Activated naive CD4-positive, alpha-beta T cell treated with Interleukin-2 at 50 U/mL for 16 hours (primary cell): ENCODE measurements at places on chromosomes 11 and 22.

GRCh38 chr11:83836065-83836464, 549.9 kb upstream of the CCDC90B start:
- no peak for DNase-seq

GRCh38 chr11:12560362-12560761, 113.9 kb upstream of the TEAD1 start:
- DNase-seq = no peak

- no peak for DNase-seq
Measured at GRCh38 chr11:116543911-116544475, 228.8 kb downstream of the BUD13 start.

DNA sequence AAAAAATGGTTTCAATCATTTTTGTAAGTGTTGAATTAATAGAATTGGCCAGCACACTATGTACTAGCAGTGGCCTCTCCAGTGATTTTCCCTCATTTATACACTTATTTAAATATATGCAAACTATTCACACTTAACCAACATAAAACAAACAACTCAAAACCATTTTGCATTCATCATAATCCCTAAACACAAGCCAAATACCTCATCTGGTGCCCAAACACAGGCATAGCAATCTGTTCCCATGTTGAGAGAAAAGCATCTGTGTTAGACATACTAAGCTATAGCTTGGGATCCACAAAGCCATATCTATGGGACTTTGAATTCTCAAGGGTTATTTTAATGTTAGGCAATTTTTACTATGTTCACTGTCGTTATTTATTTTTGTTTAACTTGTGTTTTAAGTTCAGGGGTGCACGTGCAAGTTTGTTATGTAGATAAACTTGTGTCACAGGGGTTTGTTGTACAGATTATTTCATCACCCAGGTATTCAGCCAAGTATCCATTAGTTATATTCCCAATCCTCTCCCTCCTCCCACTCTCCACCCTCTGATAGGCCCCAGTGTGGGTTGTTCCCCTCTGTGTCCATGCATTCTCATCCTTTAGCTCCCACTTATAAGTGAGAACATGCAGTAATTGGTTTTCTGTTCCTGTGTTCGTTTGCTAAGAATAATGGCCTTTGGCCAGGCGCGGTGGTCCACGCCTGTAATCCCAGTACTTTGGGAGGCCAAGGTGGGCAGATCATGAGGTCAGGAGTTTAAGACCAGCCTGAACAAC, 31.0 kb upstream of the RCN1 start:
- DNase-seq = no peak

GRCh38 chr11:33989461-33989860, 62.1 kb upstream of the CAPRIN1 start:
- DNase-seq = no peak

DNA sequence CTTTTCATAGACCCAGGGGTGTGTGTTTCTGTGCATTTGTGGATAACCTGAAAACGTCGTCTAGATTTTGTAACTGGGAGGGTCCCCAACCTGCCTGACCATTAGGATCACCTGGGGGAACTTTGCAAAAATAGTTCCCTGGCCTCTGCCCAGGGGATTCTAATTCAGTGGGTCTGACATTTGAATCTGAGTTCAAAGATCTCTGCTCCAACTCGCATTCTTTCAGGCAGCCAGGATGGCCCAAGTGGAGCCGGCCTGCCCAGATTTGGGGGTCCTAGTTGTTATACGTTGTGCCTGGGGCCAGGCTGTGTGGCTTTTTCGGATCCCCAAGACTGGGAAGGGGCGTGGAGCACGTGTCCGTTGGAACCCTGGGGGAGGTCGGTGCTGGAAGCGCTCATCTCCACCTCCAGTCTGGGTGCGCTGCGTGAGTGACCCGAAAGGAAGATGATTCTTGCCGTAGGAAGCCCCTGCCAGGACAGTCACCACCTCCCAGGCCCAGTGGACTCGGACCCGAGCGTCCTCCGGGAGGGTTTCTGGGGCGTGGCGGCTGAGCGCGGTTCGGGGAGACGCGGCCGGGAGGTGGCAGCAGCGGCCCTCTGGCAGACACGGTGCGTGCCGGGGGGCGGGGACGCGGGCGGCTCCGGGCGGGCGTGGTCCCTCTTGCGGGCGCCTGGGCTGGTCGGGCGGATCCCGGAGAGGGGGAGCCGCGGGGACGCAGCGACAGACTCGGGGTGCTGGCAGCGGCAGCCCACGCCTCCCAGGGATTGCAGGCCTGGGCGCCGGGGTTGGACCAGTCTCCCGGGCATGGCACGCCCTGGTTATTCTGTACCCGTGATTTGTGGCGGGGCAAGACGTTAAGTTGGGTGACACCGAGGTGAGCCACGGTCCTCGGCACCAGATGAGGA, 29.2 kb upstream of the PLET1 start:
- DNase-seq = peak; percentile 88

- DNase-seq = no peak
Measured at GRCh38 chr11:2537896-2538724, 93.3 kb downstream of the KCNQ1 start.

GRCh38 chr11:102654761-102655160, 29.6 kb upstream of the MMP20 start:
- no peak for DNase-seq

- DNase-seq = no peak
Measured at GRCh38 chr11:65309006-65309405, 5.7 kb upstream of the CDC42EP2 start.

DNA sequence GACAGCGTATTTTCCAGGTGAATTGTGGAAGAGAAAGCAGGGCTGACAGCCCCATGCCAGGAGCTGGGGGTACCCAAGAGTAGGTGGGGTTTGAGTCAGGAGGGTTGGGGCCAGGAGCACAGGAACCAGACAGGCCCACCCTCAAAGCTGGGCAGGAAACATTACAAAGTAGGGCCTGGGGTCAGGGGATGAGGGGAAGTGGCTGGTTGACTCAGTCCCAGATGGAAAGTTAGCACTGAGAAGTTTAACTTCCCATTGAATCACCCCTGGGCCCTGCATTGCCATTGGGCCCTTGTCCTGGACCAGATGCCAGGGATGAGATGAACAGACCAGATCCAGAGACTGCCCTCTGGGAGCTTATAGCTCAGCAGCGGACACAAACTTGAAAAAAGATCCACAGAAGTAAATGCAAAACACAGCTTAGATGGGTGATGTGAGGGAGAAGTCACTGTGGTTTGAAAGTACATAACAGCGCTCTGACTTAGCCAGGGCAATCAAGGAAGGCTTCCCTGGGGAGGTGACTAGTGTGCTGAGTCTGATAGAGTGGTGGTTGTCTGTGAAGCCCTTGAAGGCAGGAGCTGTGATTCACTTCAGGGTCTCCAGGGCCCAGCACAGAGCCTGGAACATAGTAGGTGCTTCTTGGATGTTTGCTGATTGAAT, 2.2 kb downstream of the MAFF start:
- no peak for DNase-seq

DNA sequence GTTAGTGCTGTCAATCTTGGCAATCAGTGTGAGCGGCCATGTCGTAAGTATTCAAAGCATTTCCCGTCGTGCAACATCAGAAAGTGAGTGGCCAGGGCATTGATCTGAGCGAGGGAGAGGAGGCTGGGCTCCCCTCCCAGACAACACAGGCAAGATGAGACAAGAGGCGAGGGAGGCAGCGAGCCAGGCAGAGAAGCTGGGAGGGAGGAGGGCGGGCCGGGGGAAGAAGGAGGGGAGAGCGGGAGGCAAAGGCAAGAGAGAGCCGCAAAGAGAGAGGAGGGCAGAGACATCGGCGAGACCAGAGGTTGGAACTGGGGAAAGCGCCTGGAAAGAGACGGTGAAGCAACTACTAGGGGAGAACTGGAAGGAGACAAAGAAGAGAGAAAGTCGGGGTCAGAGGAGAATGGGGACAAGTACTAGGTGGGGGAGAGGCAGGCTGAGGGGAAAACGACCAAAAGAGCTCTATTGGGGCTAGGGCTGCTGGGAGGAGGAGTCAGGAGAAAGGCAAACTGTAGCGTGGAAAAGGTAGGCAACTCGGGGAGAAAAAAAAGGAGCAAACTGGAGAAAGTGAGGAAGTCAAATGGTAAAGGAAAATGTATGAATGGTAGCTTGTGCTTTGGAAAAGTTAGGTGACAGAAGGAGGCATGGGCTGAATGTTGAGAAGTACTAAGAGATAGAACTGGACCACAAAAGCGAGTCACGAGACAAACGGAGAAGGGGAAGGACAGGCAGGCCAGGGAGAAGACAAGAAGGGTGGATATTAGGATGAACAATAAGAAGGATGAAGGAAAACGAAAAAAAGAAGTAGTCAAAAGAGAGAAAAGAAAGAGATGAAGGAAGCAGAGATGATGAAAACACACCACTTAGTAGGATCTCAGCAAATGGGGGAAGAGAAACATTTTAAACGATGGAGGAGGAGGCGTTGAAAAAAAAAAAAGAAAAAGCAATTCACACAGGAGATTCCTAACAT, 130.5 kb upstream of the C11orf58 start:
- DNase-seq = no peak

- DNase-seq = no peak
Measured at GRCh38 chr11:48011102-48011797, 30.9 kb downstream of the PTPRJ start.

DNA sequence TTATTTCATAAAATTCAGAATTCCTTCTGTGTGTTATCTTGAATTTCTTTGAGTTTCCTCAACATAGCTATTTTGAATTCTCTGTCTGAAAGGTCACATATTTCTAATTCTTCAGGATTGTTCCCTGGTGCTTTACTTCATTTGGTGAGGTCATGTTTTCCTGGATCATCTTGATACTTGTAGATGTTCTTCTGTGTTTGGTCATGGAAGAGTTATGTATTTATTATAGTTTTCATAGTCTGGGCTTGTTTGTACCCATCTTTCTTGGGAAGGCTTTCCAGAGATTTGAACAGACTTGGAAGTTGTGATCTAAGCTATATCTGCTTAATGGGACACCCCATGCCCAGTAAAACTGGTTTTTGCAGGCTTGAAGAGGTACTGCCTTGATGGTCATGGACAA, 149.6 kb downstream of the METTL15 start:
- DNase-seq = no peak

DNA sequence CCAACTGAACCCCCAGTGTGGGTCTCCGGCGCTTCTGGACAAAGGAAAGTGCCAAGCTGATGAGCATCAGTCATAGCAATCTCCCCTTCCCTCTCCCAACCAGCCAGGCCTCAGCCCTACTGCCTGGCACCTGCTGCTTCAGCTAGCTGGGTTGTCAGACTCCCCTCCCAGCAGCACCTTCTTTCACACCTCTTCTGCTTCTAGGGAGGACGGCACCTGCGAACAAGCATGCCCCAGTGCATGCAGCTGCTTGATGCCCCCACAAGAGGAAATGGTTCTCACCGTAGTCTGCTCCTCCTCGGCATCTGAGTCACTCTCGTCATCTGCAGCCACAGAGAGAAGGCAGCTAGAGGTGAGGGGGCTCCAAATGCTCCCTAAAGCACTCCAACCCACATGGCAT, 25.4 kb downstream of the THOC5 start:
- no peak for DNase-seq

GRCh38 chr22:50063589-50064393, 5.7 kb upstream of the TTLL8 start:
- DNase-seq = no peak

GRCh38 chr22:36154423-36154945, 6.1 kb downstream of the APOL3 start:
- no peak for DNase-seq

- no peak for DNase-seq
Measured at GRCh38 chr22:23106906-23107367, 34.9 kb downstream of the RSPH14 start.

- no peak for DNase-seq
Measured at GRCh38 chr22:23398701-23399366, 181.3 kb downstream of the IGLL1 start.

GRCh38 chr11:131713529-131714134, 343.2 kb downstream of the NTM start:
- DNase-seq = no peak

DNA sequence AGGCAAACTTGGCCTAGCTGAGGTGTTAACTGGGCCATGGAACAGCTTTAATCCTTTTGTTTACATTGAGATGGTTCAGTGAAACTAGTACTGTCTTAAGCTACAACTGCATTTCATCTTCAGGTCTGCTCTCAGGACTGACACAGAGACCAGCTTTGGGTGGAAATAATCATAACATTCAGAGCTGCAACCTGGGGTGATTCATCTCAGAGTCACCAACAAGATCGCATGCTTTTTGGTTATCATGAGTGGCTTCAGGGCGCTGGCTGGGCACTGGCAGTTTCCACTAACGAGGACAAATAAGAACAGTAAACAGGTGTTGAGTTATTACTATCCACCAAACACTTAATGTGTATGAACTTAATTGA, 60.9 kb upstream of the PAX6 start:
- no peak for DNase-seq

- DNase-seq = no peak
Measured at GRCh38 chr11:9616858-9617257, 43.4 kb downstream of the WEE1 start.

- no peak for DNase-seq
Measured at GRCh38 chr22:42022162-42022847, 23.7 kb downstream of the WBP2NL start.

DNA sequence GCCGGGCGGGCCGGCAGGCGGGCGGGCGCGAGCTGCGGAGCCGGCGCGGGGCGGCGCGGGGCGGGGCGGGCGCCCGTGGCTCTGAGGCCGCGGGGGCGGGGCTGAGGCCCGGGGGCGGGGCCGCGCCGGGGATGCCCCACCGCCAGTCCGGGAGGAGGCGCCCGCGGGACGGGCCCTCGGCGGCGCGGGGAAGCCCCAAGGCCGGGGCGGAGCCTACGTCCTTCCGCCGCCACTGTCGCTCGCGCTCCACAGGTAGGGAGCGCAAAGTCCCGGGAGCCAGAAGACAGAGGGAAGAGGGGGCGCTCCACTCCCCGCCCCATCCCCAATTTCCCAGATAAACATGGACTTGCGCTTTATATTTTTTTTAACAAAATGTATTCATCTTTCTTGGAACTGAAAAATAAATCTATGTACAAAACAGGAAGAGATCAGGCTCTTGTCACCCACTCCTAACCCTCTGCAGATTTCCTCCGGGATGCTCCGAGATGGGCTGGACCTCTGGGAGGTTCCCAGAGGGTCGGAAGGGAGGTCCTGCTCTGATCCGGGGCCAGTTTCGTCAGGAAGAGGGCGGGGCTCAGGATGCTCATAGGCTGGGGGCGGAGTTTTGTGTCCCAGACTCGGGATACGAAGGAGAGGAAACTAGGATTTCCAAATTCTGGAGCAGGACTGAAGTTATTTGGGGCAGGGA, at the start of gene MAP4K2:
TSS of gene MAP4K2 (minus strand) at position 57 of the 688 bp plus-strand sequence. CDS start 65 bp downstream, outside the sequence.
- peak; percentile 88 for DNase-seq

DNA sequence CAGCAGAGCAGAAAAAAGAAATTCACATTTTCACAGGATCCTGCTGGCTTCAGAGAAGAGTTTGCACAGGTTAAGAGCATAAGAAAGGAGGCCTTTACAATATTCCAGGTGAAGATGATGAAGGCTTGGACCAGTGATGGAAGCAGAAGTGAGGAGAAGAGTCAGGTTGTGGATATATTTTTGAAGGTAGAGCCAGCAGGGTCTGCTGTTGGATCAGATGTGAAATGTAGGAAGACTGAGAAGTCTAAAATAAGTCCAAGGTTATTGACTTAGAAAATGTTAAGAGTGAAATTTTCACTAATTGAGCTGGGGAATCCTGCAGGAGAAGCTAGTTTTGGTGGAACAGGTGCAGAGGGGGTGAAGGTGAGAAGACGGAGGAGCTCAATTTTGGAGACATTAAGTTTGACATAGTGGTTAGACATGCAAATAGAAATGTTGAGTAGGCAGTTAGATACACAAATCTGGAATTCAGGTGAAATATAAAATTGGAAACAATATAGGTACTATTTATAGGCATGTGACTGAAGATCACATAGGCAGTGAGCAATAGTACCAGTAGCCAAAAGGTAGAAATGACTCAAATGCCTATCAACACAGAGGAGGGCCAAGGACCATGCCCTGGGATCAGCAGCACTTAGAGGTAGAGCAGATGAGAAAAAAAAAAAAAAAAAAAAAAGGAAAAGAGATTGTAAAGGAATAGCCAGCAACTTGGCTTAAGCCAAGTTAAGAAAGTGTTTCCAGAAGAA, 252.0 kb downstream of the AASDHPPT start:
- DNase-seq = no peak
